ENCODE measurements at places on chromosomes 5 and 9.

DNA sequence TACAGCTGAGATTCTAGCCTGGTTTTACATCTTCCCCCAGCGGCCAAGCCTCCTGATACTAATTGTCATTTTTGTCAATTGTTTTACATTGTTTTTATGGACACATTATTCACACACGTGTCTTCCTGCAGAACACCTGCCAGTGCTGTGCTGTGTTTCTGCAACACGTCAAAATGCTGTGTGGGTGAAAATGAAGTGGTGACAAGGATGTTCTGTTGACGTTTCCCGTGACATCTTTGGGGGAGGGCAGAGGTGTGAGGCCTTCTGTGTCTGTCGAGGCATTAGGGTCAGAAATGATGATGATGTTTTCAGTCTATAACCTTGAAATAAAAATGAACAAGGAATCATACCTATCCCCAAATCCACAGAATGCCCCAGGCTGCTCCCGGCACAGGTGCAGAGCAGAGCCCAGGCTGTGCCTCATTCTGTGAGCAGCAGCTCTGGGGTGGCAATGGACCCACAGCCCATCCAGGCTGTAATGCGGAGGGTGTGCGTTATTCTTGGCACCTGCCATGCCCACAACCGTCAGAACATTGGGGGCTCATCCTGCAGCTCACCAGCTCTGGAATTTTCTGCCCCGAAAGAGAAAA lies 23.6 kb upstream of the CEP72 start:
- DNase-seq: no peak

GRCh38 chr9:69871118-69871834 lies 50.7 kb downstream of the CFAP95 start:
- no peak for DNase-seq

- DNase-seq: no peak
Observed at GRCh38 chr5:115583474-115583873, 18.8 kb downstream of the TICAM2 start.

DNA sequence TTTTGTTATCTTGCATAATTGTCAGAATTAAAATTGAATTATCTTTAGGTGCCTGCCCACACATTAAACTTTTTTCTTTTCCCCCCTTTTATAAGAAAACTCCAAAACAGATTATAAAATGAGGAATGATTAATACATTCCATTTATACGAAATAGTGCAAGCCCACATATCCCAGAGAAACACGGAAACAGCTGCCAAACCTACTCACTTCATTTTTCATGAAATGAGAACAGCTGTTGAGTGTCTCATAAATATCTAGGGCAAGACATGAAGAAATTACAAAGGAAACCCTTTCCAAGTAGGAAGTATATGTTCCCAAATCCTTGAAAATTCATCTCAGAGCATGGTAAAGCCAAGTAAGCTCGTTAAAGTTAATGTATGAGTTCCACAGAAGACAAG lies 459.4 kb upstream of the NMUR2 start:
- DNase-seq: no peak

- no peak for DNase-seq
Observed at GRCh38 chr5:16585041-16585667, 31.6 kb downstream of the RETREG1 start.

GRCh38 chr5:78467752-78468357 lies 107.4 kb downstream of the SCAMP1 start:
- no peak for DNase-seq

- no peak for DNase-seq
Observed at GRCh38 chr5:91042936-91043255, 340.2 kb downstream of the ARRDC3 start.

DNA sequence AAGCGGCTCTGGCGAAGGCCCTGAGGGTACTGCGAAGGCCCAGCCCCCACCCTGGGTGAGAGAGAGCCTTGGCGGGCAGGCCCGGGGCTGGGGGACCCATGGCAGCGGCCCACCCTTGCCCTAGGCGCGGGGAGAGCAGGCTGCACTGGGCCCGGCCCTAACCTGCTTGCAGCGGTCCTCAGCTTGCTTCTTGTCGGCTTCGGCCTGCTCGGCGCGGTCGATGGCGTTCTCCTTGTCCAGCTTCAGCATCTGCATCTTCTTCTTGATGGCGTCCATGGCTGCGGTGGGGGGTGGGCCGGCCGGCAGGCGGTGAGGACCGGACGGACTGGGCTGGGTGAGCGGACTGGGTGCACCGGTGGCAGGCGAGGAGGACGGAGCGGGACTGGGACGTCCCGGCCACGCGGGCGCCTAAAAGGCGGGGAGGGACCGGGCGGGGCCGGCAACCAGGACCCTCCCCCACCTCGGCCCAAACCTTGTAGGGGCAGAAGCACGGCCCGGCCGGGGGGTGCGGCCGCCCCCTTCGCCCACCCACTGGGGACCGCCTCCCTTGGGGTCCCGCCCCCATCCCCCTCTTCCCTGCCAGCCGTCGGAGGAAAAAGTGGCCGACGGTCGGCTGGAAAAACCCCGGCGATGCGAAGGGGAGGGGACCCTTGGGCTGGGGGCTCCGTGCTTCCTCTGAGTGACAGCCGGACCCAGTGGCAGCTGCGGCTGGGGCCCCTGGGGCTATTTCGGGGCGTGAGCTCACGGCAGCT lies at the start of gene TPM2:
TPM2 (minus strand) TSS at position 384 of the 752 bp plus-strand sequence; CDS start at position 276, 108 bp downstream.
- no peak for DNase-seq

DNA sequence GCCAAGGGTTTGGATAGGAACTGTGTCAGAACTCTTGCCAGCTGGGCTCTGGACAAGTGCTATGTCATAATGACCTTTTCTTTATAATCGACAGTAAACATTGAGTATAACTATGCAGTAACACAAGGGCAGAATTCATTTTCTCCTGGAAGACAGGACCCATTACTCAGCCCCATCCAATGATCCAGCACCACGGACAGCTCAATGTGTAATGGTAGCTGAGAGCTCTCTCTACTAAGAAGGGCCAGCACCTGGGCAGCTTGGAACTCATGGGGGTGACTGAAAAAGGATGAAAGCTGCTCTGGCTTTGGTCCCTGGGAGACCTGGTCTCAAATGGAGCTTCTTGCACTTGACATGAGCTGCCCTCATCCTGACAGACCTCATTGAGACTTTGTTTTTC lies 347.8 kb downstream of the TRIM32 start:
- DNase-seq: no peak

DNA sequence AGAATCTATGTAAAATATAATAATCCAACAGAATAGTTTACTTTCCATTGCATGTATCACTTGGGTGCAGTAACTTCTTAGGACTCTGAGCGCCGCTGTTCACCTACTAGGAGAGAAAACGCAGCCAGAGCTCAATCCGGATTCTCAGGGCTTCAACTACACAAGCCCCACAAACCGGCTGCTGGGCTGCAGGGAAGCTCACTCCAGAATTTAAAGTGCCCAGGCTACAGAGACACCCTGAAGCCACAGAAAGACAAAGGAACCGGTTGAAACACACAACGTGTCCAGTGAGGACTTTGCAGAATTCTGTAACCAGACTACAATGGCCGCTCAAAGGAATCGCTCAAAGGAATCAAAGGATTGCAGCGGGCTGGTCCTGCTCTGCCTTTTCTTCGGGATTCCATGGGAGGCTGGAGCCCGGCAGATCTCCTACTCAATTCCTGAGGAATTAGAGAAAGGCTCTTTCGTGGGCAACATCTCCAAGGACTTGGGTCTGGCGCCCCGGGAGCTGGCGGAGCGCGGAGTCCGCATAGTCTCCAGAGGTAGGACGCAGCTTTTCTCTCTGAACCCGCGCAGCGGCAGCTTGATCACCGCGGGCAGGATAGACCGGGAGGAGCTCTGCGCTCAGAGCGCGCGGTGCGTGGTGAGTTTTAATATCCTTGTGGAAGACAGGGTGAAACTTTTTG lies at the start of gene PCDHGA10:
PCDHGA10 (plus strand) TSS at position 134 of the 686 bp plus-strand sequence; CDS start at position 323, 189 bp downstream.
- DNase-seq: no peak

DNA sequence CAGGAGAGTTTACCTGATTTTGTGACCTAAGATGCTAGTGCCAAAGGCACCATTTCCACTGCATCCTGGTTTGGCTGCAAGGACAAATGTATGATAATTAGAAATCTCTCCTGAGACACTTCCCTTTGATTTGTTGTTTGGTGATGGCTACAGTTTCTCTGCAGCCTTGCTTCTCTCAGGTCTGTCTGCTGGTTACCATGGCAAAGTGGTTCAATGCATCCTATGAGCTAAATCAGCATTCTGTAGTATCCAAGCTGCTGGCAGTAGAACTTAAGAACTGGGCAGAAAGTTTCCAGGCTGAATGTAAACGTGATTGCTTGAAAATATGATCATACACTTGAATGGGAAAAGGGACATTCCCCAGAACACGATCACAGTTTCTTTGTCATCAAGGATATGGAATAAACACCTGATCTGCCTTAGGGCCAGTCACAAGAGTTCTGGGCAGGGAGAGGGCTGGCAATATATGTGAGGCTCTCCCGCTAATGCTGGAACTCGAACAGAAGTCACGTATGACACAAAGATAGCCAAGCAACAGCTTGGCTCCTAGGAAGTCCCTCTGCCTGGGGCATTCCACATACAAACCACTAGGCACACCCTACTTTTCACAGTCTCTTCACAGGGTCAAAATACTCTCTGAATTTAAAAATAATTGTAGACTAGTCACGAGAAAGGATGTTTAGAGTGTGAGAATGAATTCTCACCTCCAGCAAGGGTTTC lies 138.1 kb upstream of the GRAMD2B start:
- DNase-seq: no peak

- no peak for DNase-seq
Observed at GRCh38 chr9:85136507-85136906, 467.0 kb downstream of the NTRK2 start.

DNA sequence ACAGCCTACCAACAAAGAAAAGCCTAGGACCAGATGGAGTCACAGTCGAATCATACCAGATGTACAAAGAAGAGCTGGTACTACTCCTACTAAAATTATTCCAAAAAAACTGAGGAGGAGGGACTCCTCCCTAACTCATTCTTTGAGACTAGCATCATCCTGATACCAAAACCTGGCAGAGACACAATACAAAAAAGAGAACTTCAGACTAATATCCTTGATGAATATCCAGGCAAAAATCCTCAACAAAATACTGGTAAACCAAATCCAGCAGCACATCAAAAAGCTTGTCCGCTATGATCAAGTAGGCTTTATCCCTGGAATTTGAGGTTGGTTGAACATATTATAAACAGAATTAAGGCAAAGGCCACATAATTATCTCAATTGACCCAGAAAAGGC lies 900.4 kb upstream of the ARRDC3 start:
- no peak for DNase-seq

DNA sequence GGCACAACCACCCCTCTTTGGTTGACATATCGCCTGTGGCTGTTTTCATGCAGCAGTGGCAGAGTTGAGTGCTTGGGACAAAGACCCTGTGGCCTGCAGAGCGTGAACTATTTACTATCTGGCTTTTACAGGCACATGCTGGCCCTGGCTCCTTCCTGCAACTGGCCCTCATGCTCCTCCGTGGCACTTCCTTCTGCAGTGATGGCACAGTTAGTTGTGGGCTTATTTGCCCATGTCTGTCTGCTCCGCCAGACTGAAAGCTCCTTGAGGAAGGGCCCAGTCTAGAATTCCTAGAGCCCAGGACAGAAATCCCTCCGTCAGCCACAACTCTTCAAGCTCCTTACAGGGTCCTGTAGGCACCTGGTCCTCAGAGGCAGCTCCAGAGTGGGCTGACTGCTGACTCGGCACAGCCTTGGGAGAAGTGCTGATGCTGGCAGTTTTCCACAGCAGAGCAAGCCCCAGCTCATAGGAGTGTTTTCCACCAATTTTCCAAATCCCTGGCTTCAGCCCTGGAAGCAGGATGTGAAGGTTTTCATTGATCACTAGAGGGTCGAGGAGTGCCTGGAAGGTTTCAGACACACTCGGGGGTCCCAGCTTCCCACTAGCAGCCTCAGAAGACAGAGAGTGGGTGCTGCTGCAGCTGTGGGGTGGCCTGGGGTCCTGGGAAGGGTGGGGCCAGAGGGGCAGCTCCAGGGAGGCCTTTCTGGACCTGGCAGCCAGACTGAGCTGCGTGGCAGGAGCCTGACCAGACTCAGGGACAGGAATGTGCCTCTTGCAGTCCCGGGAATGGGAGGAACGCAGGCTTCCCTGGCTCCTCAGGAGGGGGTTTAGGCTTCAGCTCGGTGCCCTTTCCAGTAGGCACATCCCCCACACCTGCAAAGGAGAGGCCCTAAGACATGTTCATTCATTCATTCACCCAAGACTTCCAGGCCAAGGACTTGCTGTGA lies 56.5 kb upstream of the ANGPTL2 start:
- no peak for DNase-seq

- no peak for DNase-seq
Observed at GRCh38 chr9:134661791-134662142, 20.2 kb downstream of the COL5A1 start.

DNA sequence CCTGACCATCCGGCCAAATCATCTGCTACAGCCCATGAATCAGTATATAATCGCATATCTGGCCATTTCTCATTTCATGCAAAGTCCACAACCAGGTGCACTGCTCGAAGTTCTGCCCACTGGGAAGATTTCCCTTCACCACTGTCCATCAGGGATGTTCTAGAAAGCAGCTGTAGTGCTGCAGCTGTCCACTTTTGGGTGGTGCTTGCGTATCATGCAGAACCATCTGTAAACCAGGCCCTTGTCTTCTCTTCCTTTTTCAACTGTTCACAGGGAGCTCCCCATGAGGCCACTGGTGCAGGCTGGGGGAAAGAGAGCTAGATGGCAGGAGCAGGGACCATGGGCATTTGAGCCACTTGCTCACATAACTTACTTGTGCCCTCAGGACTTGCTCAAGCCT lies 7.4 kb upstream of the ADAMTS6 start:
- DNase-seq: no peak

GRCh38 chr5:108278285-108279240 lies 103.3 kb downstream of the FBXL17 start:
- no peak for DNase-seq

Measured in stimulated activated CD8-positive, alpha-beta memory T cell treated with anti-CD3 and anti-CD28 coated beads, Interleukin-15, amount 100 ng/mL, for 4 hours (primary cell).